Tongue (tissue), 3 donors: ENCODE measurements at places on chromosomes 4 and X.

GRCh38 chr4:87911252-87911774 is 64.2 kb upstream of the SPP1 start:
- DNase-seq: no peak

DNA sequence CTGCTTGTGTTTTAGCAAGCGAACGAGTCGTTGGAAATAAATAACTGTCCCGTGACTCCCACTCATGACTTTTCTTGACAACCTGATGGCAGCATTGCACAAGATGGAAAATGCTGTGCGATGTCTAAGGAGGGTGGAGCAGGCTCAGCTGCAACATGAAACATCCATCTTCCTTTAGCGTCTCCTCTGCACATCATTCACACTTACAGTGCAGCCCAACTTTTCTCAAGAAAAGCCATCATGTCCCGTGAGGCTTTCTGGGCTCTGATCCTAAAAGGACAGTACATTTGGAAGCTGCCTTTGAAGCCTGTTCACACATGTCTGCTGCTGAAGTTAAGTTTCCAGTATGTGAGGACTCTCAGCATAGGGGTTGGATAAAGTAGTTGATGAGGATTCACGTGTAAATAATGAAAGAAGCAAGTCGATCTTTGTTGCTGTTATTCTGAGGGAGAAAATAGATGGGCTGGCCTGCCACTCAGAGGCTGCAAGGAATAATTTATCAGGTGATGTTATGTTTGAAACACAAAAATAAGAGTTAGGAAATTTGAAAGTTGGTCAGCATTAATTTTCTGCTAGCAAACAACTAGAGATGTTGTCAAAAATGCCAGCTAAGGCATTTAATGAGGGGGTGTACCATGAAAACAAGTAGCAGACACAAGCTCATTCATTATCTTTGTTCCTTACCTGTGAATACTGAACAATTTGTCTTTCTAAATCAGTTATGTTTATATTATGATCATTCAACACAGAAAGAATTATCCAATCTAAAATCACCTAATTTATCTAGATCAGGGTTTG is 328.7 kb upstream of the ZFP42 start:
- peak; percentile 79 for DNase-seq

- no peak for DNase-seq
These were observed 831.7 kb upstream of the POU3F4 start for GRCh38 chrX:82676386-82676785.

- DNase-seq: no peak
These were observed 12.2 kb downstream of the DOCK11 start for GRCh38 chrX:118507766-118508165.

- DNase-seq: peak; percentile 25
These were observed 51.6 kb downstream of the ATP8A1 start for GRCh38 chr4:42605264-42605663.
